ENCODE measurements at places on chromosomes 1 and 21. TPM values are rescaled to one million over a fixed set of nuclear protein-coding genes. Genes with fewer than 3 reads are reported as not detected.

The OR2T35 gene
- not detected for total RNA-seq

The DDX59 gene
- 27.1 TPM for total RNA-seq

The GPR3 gene
- total RNA-seq: not detected

The VSIG8 gene
- total RNA-seq: not detected

The PALMD gene
- total RNA-seq: 23.3 TPM

The PCAT6 gene
- total RNA-seq: not detected

The ROR1 gene
- 41.2 TPM for total RNA-seq

The RNF115 gene
- total RNA-seq: 60.4 TPM

The CGN gene
- total RNA-seq: not detected

The SLAMF8 gene
- total RNA-seq: 5.6 TPM

The NEK2 gene
- total RNA-seq: not detected

The CD84 gene
- 11.6 TPM for total RNA-seq

The KIAA1614 gene
- 9.8 TPM for total RNA-seq

The AHCTF1 gene
- total RNA-seq: 36.3 TPM

The TGFB2 gene
- 9.2 TPM for total RNA-seq

The AVPR1B gene
- not detected for total RNA-seq

The MATN1 gene
- total RNA-seq: 1.5 TPM

The USH2A gene
- not detected for total RNA-seq

The HAO2 gene
- not detected for total RNA-seq

The TRIM67 gene
- not detected for total RNA-seq

The FCRL4 gene
- total RNA-seq: not detected

The TRIM17 gene
- 0.56 TPM for total RNA-seq

The PKLR gene
- not detected for total RNA-seq

The RIMS3 gene
- total RNA-seq: 18.1 TPM

The MAP3K21 gene
- total RNA-seq: 0.14 TPM

The HSF2BP gene
- total RNA-seq: 0.78 TPM

The CHRM3 gene
- total RNA-seq: 4.2 TPM

The SPRR2E gene
- not detected for total RNA-seq

The HORMAD1 gene
- not detected for total RNA-seq

The INKA2 gene
- 3.8 TPM for total RNA-seq

The UBQLN4 gene
- total RNA-seq: 21.7 TPM

The MSH4 gene
- 0.27 TPM for total RNA-seq

The ANKRD65 gene
- total RNA-seq: not detected

The SLC50A1 gene
- total RNA-seq: 13.0 TPM

The ADGRB2 gene
- 1.5 TPM for total RNA-seq

The CD46 gene
- 138 TPM for total RNA-seq

The MAN1C1 gene
- 21.0 TPM for total RNA-seq

The NUP210L gene
- 0.41 TPM for total RNA-seq

The IQGAP3 gene
- 3.5 TPM for total RNA-seq
